ENCODE measurements at places on chromosomes 13 and 19. TPM values are rescaled to one million over a fixed set of nuclear protein-coding genes. Genes with fewer than 3 reads are reported as not detected.

ZNF180 gene
- polyA plus RNA-seq, result 3.2 TPM

KIR3DL2 gene
- not detected for polyA plus RNA-seq

PALM3 gene
- 3.4 TPM for polyA plus RNA-seq

ZNF57 gene
- polyA plus RNA-seq, result 13.2 TPM

MCF2L gene
- 13.5 TPM for polyA plus RNA-seq

DGKH gene
- polyA plus RNA-seq, result 3.6 TPM

KLK14 gene
- polyA plus RNA-seq, result not detected

CXCL17 gene
- polyA plus RNA-seq, result 15.3 TPM

SBK3 gene
- polyA plus RNA-seq, result 0.92 TPM

NLRP4 gene
- polyA plus RNA-seq, result not detected

CYP4F12 gene
- polyA plus RNA-seq, result 3.8 TPM

CRB3 gene
- polyA plus RNA-seq, result 42.5 TPM

FGF14 gene
- 0.96 TPM for polyA plus RNA-seq
